ENCODE measurements at places on chromosomes 4 and X. TPM values are rescaled to one million over a fixed set of nuclear protein-coding genes. Genes with fewer than 3 reads are reported as not detected.

- no peaks in the 10 kb centered on the region for H3K27me3 ChIP-seq
- no peak for DNase-seq
- no peak overlapping the region for H3K4me3 ChIP-seq
- H3K27ac ChIP-seq, result no peak overlapping the region
These were observed 8.8 kb upstream of the IDS start for GRCh38 chrX:149513825-149514428.

DNA sequence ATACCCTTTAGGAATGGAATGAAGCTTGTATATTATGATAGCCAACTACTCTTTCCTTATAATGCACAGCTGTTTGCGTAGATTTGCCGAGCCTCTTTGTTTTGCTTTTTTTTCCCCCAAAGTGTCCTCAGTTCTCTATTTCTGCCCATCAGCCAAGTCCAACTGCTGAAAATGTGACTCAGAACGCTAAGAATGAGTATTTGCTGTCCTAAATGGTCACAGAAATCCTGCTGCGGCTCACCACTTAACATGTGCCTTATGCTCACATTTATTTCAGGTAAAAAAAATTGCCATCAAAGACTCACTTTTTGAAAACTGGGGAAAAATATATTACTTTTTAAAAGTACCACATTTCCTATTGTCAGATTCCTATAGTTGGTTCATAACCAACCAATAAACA is 36.9 kb downstream of the GABRA4 start:
- no peak overlapping the region for H3K27ac ChIP-seq
- no peaks in the 10 kb centered on the region for H3K36me3 ChIP-seq
- no peaks in the 10 kb centered on the region for H3K4me1 ChIP-seq
- DNase-seq, result no peak
- H3K27me3 ChIP-seq, result no peaks in the 10 kb centered on the region

DNA sequence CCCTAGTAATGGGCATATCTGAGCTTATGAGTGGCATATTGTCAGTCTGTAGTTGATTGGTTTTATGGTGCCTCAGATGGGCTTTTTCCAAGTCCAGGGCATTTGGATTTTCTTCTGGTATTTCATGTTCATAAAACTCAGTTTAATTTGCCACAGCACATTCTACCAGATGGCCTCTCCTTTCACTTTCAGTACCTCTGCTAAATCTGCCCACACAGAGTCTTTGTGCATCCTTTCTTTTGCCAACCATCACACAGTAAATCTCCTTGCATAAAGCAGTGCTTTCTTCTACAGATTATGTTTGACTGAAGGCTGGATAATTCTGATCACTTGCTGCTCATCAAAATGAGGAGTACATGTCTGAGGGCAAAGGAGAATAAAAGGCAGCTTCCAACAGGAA is 98.2 kb downstream of the HS6ST2 start:
- no peaks in the 10 kb centered on the region for H3K36me3 ChIP-seq
- H3K27me3 ChIP-seq, result no peaks in the 10 kb centered on the region
- no peak for DNase-seq
- no peak overlapping the region for H3K4me3 ChIP-seq

GRCh38 chr4:172666711-172667368 is 501.8 kb upstream of the GALNT7 start:
- no peaks in the 10 kb centered on the region for H3K4me1 ChIP-seq
- H3K27ac ChIP-seq, result no peak overlapping the region
- no peak overlapping the region for H3K4me3 ChIP-seq
- H3K36me3 ChIP-seq, result no peaks in the 10 kb centered on the region

DNA sequence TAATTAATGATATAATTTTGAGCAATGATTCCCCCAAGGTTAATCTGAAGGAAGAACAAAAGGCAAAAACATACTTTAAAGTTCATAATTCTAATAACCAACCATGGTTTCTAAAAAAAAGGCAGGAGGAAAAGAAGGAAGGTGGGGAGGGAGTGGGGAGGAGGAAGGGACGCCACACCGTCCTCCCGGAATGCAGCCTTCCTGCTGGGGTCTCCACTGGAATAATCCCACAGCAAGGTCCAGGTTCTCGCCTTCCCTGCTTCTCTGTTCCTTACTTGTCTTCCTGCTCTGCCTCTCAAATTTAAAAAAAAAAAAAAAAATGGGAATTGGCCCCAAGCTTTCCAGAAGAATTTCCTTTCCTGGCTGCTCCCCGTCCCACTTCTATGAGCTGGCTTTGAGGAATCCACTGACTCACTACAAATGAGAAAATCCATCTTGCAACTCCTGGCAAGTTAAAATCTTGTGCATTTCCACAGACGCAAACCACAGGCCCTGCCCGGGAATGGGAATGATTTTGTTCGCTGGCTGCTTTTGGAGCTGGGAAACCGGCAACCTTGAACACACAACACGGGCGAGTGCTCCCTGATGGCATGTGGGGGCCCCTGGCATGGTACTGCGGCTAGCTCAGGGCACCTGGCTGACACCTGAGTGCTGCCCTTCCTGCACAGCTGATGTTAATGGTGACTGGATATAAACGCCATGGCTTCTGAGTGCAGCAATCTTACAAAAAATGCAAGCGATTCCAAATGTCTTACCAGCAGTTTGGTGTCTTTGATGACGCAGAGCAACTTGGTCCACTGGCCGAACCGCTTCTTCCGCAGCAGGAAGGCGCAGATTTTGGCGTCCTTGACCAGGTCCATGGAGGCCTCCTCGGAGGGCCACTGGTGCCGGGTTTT is 97.0 kb downstream of the AFAP1 start:
- H3K27ac ChIP-seq, result peak overlapping the region; percentile 63
- H3K4me3 ChIP-seq, result no peak overlapping the region
- H3K27me3 ChIP-seq, result no peaks in the 10 kb centered on the region
- no peaks in the 10 kb centered on the region for H3K36me3 ChIP-seq
- no peaks in the 10 kb centered on the region for H3K4me1 ChIP-seq

DNA sequence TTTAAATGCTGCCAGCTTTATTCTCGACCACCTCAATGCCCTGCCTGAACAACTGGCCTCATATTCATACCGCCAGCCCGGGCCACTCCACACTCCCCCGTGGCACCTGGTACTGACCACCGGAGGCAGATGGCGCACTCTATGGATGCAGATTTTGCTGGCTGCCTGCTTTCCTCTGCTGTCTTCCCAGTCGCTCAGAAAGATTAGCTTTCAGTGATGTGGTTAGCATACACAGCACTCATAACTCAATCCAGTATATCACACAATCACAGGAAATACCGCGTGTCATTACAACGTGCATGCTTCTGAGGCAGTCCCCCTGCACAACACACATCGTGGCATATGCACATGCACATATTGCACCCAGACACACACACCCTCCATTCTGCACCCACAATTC is 147.2 kb upstream of the BCOR start:
- H3K4me1 ChIP-seq, result no peaks in the 10 kb centered on the region
- no peak overlapping the region for H3K4me3 ChIP-seq
- no peaks in the 10 kb centered on the region for H3K27me3 ChIP-seq
- no peak for DNase-seq

GRCh38 chrX:130196466-130196865 is 24.7 kb downstream of the RAB33A start:
- no peak overlapping the region for H3K4me3 ChIP-seq
- no peaks in the 10 kb centered on the region for H3K27me3 ChIP-seq
- DNase-seq, result no peak

DNA sequence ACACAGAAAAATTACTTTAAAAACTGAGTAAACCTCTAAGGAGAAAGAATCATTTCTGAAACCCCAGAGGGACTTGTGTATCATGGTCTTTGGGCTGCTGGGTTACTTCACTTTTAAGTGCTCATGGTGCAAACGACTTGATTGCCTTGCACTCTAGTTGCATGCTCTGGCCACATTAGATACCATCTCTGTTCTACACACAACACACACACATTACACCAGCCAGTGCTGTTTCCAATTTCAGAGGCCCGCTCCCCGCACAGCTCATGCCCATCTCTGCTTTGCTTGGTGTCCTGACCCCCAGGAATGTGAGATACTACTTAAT is 2.1 kb downstream of the PPP3CA start:
- DNase-seq, result no peak
- H3K27ac ChIP-seq, result peak overlapping the region; percentile 48
- H3K4me1 ChIP-seq, result peaks cover 16% of the 10 kb centered on the region
- no peaks in the 10 kb centered on the region for H3K36me3 ChIP-seq

The CAPN6 gene
- 0.26 TPM for polyA plus RNA-seq

The C4orf50 gene
- not detected for polyA plus RNA-seq

The DRP2 gene
- polyA plus RNA-seq, result not detected

The H2BW2 gene
- not detected for polyA plus RNA-seq

All from liver (tissue), 10 donors.